Activated gamma-delta T cell treated with anti-CD3 and anti-CD28 coated beads, Interleukin-2, amount 50 U/mL, for 16 hours (primary cell): ENCODE measurements at places on chromosomes 3 and 15.

GRCh38 chr3:156518726-156519125 is 36.2 kb downstream of the SSR3 start:
- DNase-seq: no peak

DNA sequence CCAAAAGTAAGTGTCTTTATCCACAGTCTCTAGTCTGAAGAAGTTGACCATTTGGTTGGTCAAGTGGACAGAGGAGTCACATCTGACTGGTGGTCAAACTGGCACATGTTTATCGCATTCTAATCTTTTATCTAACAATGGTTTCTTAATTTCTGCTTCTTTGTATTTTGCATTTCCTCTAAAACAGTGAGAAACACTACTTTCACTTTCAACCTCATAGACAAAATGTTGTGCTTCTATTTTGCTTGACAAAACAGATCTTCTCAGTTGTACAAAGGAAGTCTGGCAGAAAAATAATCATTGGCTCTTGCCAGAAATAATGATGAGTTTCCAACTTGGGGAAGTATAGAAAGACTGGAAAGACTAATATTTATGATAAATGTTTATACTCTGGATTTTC is 103.9 kb downstream of the MME start:
- no peak for DNase-seq

- DNase-seq: no peak
These were observed 132.2 kb upstream of the NR2E3 start for GRCh38 chr15:71678191-71678590.

DNA sequence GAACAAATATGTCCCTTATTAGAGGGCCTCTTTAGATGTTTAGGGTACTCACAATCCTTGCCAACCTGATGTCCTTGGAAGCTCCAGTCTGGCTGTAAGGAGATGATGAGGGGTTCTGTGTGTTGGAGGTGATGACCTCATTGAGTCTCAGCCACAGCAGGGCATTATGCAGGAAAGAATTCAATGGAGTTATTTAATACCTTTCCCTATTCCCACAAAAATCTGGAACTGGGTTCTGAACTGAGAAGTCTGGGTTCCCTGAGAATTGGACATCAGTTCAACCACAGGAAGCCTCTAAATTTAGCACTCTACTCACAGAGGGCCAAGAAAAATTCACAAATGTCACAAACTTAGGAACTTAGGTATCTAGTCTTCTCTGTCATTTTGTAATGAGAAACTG is 36.9 kb downstream of the SLC35A5 start:
- DNase-seq: no peak

- DNase-seq: no peak
These were observed 22.8 kb upstream of the ATP8B4 start for GRCh38 chr15:50141856-50142255.

- DNase-seq: no peak
These were observed 13.0 kb upstream of the FBLN2 start for GRCh38 chr3:13535905-13536304.

DNA sequence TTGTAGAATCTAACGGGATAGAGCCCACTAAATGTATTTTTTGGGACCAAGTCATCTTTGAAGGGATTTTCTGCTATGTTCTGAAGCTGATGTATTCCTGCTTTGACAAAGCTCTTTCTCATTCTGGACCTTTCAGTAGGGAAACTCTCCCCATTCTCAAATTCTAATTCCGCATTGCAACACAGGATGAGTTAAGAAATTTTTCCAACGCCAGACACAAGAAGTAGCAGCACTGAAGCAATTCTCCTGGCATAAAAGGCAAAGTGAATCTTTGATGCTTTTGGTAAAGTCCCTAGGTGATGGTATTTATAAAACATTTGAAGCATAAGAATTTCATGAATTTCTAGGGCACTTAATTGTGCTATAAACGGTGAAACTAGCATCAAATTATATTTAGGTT is 76.8 kb downstream of the ZPLD1 start:
- DNase-seq: no peak

DNA sequence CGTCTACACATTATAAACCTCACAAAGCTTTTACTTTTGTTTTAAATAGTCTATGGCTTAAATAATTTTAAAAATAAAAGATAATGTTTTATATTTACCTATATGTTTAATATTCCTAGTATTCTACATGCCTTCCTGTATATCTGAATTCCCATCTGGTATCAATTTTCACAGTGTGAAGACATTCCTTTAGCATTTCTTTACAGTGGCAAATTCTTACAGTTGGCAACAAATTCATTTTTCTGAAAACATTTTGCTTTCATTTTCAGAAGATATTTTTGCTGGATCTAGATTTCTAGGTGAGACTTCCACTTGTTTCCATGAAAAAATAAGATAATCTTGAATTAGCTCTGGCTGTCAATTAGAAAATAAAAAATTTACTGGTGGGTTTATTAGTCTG is 471.4 kb upstream of the NAALADL2 start:
- no peak for DNase-seq

DNA sequence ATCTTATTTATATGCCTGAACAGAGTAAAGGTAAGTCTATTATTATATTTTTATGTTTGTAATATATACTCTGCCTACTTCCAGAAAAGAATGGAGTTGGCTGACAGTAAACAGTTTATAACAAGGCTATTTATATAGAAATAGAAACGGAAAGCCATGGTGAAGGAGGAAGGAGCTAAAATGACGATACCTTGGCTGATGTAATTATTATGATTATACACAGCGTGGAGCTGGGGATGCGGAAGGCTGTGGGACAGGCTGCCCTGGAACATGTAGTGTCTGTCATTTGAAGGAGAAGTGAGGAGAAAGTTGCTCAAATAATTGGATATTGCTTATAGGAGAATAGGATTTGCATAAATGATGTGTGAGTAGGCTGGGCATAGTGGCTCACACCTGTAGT is 37.8 kb downstream of the CEMIP start:
- no peak for DNase-seq

GRCh38 chr3:185572183-185572582 is 13.9 kb upstream of the SENP2 start:
- DNase-seq: no peak

GRCh38 chr15:41594801-41595746 is 36.1 kb downstream of the TYRO3 start:
- no peak for DNase-seq

GRCh38 chr3:14204515-14205284 is 26.1 kb downstream of the LSM3 start:
- no peak for DNase-seq

GRCh38 chr3:160531311-160531710 is 34.1 kb downstream of the KPNA4 start:
- DNase-seq: no peak

GRCh38 chr3:107498646-107499045 is 24.1 kb upstream of the BBX start:
- no peak for DNase-seq

- DNase-seq: no peak
These were observed 19.8 kb upstream of the GYG1 start for GRCh38 chr3:148971401-148972163.

GRCh38 chr3:71580636-71581456 is 2.7 kb downstream of the FOXP1 start:
- DNase-seq: no peak

DNA sequence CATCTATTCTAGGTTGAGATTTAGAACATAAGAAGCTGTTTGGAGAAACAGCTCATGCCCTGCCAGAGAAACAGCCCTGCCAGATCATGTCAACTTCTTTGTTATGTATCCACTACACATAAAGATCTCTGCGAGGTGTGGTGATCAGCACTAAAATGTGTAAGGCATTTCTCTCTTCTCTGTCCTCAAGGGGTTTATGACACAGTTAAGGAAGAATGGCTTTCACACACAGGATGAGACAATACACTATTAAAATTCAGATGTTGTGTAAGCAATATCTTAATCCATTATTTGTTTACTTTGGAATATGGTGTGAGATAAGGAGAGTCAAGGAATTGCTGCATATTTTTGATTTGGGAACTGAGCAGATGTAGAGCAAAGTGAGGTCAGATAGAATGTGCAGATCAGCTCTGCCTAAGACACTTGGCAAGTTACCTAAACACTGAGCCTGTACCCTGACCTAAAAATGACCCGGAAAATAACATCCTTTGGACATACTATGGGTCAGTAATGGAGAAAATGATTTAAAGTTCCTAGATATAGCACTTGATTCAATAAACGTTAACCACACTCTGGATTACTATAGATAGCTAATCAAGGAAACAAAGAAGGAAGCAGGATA is 434.7 kb upstream of the PDZRN3 start:
- DNase-seq: no peak

DNA sequence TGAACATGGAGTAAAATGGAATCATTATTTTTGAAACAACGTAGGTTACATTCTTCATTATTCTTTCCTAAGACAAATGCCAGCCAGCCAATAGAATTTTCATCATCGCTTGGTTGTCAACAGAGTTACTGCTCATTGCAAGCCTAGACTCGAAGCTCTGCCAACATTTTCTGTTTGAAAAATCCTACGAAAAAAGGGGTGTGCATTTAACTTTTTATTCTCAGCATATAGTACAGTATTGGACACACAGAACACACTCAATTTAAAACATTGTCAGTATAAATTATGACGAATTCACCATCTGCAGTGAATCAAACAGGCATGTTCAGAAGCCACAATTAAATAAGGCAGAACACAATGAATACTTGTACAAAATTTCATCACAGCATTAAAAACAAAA is 232.1 kb downstream of the NR1D2 start:
- DNase-seq: no peak
